Naive B cell (primary cell): ENCODE measurements at places on chromosomes 7 and 10.

DNA sequence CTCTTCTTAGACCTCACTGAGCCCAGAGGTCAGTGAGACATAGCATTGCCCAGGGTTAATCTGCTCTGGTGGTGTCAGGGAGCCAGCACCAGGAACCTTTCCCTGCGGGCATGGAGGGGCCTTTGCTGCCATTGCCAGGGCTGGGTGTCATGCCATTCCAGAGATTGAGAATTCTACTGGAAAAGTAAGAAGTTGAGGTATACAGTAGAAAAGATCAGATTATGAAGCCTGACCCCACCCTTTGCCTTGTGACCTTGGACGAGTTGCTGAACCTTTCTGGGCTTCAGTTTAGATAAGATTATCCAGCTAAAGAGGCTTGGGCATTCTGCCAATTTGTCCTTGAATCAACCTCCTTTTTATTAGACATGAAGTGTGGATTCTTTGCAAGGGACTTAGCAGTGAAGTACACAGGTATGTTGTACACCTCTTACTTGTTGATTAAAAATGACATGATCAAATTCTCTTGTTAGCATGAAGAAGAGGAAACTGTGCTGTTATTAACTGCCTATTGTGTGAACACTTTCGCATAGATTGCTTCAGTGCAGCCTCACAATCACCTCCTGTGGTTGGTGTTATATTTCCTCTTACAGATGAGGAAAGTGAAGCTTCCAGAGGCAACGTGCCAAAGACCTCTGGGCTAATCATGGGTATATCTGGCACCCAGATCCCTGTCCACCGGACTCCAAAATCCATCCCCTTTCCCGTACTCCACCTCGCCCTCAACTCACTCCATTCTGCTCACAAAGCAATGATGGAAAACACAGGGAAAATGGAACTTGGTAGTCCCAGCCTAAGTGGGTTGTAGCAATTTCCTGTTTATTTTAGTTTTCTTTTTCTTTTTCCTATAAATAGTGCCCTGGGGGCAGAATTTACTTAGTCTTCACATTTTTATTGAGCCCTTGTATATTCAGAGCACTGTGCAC, 151.3 kb downstream of the CAMK1D start:
- no peak for DNase-seq

DNA sequence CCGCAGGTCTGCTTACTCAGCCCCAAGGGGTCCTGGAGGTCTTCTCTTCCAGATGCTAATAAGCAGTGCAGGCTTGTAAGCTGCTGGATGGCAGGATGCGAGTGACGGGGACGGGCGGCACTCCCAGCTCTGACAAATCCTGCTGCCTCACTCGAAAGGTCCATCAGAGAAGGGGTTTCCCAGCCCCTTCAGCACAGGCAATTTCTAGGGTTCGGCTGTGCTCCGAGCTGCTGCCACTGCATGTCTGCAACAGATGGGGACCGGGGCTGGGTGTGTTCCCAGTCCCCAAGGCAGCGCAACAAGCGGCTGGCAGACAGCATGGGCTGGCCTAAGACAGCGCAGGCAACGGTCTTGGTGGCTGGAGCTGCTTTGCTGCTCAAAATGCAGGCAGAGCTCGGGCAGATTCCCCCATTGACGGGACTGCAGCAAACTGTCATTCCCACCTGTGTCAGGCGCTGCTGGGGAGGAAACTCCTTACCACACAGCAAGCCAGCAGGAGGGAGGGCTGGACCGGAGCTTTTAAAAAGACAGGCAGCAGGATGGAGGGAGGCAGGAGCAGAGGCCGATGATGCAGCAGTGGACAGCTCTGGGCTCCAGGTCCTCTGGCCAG, 62.4 kb downstream of the PRKAG2 start:
- no peak for DNase-seq

DNA sequence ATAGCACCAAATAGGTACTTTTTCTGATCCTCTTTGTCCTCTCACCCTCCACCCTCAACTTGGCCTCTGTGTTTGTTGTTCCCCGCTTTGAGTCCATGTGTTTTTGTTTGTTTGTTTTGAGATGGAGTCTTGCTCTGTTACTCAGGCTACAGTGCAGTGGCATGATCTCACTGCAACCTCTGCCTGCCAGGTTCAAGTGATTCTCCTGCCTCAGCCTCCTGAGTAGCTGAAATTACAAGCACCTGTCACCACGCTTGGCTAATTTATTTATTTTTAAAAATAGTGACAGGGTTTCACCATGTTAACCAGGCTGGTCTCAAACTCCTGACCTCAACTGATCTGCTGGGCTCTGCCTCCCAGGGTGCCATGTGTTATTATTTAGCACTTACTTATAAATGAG, 5.3 kb downstream of the ZNF273 start:
- DNase-seq: no peak

DNA sequence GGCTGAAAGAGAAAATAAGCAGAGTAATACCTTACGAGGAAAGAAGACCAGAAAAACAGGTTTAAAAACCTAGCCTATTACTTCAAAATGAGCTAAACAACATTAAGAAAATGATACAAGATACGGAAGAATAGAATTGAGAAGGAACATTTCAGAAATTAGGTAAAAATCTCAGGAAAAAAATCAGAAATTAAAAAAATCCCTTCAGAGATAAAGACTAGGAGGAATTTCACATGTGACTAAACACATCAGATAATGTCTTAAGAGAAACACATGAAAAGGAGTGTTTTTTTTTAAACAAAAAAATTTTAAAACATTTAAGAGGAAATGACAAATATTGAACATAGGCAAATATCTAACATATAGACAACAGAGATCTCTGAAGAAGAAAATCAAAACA, 33.3 kb downstream of the TNPO3 start:
- no peak for DNase-seq

- DNase-seq: no peak
Observed at GRCh38 chr10:22593026-22593425, 121.4 kb downstream of the PIP4K2A start.

DNA sequence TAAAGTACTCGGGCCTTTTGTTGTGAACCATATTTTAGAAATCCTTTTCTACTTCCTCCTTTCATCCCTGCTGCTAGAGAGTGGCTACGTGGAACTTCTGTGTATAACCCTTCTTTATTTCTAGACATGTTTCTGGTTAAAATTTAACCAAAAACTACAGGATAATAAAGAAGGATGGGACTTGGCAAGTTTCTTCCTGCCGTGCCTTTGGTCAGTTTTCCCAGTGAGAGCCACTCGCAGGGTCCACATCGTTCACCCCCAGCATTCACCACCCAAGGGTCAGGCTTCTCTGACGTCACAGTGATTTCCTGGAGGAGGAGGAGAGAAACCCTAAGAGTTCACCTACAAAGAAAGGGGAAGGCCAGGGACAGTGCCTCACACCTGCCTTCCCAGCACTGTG, 45.4 kb downstream of the NKX6-2 start:
- DNase-seq: no peak

- no peak for DNase-seq
Observed at GRCh38 chr7:140010194-140010895, 52.4 kb downstream of the PARP12 start.

DNA sequence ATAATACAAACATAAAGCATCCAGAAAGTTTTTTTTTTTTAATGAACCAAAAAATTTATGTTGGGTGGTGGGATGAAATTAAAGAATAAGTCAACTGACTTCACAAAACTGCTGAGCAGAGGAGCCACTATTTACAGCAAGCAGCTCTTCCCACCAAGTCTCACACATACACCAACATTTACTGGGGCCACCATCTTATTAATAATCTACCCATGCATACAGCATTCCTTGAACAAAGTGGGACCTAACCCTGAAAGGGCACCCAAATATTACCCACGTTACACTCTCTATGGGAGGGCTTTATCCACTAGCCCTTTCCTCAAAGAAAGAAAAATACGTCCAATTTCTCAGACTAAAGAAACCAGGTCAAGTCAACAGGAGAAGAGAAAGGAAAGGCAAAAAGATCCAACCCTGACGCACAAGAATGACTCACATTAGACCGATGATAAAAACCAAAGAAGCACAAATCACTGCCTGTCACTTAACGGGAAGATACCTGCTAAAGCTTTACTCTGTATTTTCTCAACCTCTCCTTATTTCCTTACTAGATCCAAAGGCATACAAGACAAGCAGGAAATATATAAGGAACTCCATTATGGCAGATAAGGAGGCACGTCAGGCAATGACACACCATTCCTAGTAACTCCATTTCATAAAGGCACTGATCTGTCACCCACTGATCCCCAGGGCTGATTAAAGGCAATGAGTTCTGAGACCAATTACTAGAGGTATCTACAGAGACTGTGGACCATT, 141.8 kb upstream of the ASAH2 start:
- no peak for DNase-seq

- no peak for DNase-seq
Observed at GRCh38 chr10:88853155-88853881, 1.7 kb upstream of the ANKRD22 start.

- no peak for DNase-seq
Observed at GRCh38 chr10:86775056-86775869, 18.8 kb downstream of the BMPR1A start.

- DNase-seq: no peak
Observed at GRCh38 chr7:17489961-17490360, 191.5 kb downstream of the AHR start.

DNA sequence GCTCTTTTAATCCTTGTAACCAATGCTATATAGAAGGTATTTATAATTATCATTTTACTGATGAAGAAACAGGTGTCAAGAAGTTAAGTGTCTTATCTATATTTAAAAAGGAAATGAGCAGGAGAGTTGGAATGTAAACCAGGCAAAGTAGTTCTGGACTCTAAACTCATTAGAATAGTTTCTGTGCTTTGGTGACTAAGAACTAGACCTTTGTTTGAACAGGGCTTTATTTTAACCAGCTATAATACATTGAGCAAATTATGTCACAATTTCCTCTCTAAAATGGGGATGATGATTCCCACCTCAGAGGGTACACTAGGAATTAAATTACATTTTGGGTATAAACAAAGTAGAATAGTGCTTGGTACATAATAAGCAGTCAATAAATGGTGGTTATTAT, 236.0 kb downstream of the MAGI2 start:
- no peak for DNase-seq

GRCh38 chr7:14305233-14305866, 315.9 kb upstream of the ETV1 start:
- DNase-seq: no peak

DNA sequence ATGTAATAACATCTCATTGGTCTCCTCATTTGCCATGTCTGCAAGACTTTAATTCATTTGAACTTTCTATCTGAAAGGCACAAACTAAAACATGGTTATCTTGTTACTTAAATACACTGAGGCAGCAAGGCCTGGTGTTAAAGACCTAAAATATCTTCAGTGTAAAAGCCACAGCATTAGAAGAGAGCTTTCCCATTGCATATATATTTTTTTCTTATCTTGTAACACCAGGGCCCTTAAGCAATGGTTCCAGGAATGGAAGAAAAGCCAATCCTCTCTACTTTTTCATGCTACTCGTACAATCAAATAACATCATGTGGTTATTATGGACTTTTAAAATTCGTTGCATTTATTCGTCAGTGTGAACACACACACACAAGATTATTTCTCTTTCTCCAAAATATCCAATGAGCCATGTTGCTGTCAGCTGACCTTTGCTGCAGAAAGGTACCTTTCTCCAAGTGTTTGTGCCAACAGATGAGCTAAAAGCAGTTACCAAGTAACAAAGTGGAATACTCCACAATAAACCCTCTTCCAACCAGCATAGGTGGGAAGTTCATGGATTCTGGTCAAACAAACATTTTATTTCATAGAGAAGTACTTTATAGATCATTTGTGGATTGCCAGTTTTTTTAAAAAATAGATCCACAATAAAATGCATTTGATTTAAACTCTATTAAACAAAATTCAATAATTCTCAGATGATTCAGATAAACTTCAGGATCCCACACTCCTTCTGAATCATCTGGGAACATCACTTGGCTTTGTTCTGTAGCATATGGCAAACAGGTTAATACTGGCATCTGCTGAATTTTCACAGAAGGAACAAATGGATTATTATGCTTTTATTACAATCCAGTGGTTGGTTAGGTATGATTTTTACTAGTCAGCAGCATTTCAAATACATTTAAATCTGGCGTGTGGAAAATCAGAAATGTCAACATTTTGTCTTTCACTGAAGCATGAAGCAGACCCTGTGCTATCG, 63.3 kb upstream of the AGBL3 start:
- DNase-seq: no peak

DNA sequence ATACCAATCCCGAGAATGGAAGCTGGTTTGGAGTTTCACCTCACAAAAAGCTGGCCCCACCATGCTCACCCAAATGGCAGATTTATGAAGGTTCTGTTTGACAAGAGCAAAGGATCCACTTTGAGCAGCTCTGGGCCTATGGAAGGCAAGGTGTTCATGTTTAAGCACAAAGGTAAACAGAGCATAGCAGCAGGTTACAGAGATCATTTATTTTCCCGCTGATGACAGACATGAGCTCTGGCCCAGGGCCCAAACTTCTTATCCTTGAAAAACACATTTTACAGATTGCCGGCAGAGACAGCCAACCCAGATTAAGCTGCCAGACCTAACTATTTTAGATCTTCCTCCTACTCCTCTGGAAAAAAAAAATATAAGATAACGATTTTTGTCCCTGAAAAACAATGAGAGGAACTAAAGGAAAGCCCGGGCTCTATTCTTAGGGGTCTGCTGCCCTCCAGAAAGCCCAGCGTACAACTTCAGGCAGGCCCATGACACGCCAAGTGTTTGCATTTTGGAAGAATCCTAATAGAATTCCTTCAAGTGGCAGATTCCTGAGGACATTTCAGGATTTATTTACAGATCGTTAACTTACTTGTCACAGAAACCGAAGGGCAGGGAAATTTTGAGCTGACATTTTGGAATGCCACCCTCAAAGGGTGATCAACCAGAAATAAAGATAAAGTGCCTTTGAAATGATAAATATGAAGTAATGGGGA, 40.0 kb downstream of the SYPL1 start:
- DNase-seq: no peak

DNA sequence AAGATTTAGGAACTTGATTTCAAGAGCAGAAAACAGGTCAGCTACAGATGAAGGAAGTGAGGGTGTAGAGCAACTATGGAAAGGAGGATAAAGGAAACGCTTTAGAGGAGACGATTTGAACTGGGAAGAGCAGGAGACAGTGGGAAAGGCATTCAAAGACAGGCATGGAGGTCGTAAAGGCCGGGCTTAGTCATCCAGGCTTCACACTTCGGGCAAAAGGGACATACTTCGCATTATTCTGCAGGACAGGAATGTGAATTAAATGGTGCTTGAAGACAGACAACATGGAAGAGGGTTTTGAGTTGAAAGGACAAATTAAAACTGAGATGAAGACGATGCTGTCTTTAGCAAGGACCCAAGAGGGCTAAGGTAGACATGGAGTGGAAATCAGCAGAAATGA, 8.1 kb downstream of the FAM171A1 start:
- no peak for DNase-seq

- DNase-seq: no peak
Observed at GRCh38 chr10:104067525-104067924, 18.2 kb downstream of the COL17A1 start.

DNA sequence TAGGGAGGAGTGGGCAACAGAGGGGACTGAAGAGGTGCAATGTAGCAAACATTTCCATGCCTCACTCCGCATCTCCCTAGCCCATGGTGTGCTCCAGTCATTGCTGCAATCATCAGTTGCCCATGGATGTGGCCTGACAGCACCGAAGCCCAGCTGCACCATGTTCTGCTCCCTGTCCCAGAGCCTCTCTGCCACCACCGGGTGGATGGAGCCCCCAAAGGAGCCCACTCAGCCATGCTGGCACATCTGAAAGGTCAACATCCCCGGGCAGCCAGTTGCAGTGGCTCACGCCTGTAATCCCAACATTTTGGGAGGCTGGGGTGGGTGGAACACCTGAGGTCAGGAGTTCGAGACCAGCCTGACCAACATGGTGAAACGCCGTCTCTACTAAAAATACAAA, 336.4 kb upstream of the ZMIZ1 start:
- no peak for DNase-seq

- DNase-seq: no peak
Observed at GRCh38 chr7:114269714-114270113, 144.9 kb upstream of the FOXP2 start.
